ENCODE measurements at places on chromosomes 13 and 19.

- DNase-seq: no peak
Observed at GRCh38 chr13:50359779-50360178, 344.5 kb downstream of the KCNRG start.

GRCh38 chr19:51572908-51573307 is 1.8 kb downstream of the ZNF175 start:
- no peak for DNase-seq

DNA sequence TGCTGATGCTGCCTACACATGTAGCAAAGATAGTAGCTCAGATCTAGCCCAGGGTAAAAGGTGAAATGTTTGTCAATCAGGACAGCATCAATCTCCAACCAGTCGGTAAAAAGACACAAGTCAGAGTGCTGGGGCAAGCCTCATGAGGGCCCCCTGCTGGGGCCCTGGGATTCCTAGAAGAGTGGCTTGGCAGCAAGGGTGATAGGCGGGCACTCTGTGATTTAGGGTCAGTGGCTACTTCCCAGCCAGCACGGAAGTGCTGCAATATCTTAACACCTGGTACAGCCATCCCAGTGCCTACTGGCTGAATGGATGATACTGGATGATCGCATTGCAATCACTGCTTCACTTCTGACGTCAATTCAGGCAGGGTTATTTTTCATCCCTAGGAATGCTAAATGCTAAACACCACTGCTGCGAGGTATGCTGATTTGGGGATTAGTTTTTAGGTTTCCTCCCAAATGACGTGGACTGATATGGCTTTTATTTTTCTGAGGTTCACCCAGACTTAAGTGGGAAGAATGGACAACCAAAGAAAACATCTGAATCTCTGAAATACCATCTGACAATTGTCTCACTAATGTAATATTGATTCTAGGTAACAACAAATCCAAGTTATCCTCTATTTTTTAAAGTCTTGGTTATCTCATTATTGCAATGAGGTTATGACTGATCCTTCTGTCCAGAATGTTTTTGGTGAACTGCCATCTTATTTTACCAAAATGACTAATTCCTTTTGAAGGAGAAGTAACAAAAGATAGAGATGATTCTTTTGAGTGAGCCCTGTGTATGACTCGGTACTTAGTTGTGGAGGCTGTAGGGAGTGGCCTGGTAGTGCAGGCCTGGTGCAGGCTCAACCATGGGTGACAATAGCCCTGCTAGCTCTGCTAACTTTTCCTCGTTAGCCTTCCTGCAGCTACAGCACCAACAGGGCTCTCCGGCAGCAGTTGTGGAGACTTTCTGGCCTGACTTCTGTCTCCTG is 432.5 kb downstream of the FGF9 start:
- no peak for DNase-seq

DNA sequence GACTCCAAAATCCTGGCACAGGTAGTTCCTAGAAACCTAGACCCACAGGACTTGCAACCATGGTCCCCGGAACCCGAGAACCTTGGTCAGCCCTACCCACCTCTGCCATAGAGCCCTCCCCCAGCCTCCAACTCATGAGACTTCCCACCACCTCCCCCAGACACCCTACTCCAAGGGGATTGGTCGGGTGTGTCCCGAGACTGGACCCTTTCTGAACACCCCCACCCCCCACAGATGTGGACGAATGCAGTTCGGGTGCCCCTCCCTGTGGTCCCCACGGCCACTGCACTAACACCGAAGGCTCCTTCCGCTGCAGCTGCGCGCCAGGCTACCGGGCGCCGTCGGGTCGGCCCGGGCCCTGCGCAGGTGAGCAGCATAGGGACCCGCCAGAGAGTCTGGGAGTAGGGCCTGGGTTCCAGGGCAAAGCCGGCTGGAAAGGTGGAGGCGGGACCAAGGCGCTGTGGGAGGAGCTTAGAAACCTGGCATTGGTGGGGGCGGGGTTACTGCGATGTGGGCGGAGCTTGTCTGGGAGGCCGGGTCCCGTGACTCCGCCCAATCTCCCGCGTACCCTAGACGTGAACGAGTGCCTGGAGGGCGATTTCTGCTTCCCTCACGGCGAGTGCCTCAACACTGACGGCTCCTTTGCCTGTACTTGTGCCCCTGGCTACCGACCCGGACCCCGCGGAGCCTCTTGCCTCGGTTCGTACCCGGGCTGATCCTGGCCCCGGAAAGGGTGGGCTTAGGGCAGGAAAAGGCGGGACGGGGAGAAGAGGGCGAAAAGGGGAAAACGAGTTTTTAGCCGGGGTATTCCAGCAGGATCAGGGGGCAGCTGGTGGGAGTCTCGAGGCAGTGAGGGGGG is 11.9 kb downstream of the LTBP4 start:
- DNase-seq: peak; percentile 73

GRCh38 chr19:51107406-51108065 is 673 bp downstream of the CTU1 start:
- DNase-seq: no peak

- DNase-seq: no peak
Observed at GRCh38 chr19:13610039-13610691, 103.9 kb upstream of the CACNA1A start.

DNA sequence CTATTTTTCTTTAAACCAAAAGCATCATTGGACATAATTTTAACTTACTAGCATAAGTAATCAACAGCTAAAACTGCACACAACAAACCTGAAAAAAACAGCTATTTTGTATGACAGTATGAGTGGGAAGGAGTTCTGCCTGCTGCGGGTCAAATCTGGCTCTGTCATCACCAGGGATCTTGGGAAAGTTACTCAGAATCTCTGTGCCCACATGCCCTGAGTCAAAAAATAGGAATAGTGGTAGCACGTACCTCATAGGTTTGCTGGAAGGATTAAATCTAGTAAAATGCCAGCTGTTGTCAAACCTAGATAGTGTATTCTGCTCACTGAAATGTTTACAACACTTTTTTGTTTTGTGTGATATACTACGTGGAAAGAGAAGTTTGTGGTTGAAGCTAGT is 1.1 kb downstream of the CLN5 start:
- no peak for DNase-seq

GRCh38 chr19:45613926-45614725 is 12.1 kb upstream of the GPR4 start:
- DNase-seq: peak; percentile 19

DNA sequence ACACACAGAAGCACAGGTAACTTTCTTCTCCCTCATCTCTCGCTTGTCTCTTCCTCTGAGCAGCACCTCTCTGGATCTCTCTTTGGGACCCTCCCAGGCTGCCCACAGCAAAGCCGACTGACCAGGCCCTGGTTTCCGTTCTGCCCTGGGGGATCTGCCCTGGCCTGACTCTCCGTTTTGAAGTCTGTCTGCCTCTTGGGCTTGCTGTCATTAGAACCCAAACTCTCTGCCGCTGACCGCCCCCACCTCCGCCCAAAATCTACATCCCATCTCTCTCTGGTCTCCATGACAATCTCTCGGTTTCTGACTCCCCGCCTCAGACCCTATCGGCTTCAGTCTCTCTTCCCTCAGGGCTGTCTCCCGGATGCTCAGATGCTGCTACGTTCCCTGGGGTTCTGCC is 6.9 kb downstream of the KCNC3 start:
- no peak for DNase-seq

- DNase-seq: no peak
Observed at GRCh38 chr13:23365652-23366051, 67.8 kb downstream of the SACS start.

GRCh38 chr19:47243776-47244547 is 12.4 kb upstream of the CCDC9 start:
- DNase-seq: peak; percentile 92

DNA sequence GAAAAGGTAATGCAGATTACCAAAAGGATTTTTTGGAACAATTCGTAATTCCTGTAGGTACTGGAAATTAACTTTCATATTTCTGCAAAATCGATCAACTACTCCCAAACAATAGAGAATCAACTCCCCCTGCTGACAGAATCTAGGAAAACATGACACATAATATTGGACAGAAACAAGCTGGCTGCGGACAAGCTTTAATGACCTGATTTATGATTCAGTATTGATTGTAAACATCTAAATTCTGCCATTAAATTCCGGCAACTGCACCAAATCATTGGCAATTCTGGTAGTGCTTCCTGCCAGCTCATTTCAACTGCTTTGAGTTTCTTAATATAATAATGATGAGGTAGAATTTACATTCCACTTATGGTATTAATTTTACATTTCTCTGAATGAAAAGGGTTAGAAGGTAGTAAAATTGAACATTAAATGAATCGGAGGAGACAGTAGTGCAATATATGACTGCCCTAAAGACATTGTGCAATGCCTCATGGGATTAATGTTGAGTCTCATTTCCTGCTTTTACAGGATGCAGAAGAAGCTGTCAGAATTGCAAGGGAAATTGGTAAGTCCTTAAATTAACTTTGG is 146.5 kb downstream of the PCCA start:
- peak; percentile 19 for DNase-seq

DNA sequence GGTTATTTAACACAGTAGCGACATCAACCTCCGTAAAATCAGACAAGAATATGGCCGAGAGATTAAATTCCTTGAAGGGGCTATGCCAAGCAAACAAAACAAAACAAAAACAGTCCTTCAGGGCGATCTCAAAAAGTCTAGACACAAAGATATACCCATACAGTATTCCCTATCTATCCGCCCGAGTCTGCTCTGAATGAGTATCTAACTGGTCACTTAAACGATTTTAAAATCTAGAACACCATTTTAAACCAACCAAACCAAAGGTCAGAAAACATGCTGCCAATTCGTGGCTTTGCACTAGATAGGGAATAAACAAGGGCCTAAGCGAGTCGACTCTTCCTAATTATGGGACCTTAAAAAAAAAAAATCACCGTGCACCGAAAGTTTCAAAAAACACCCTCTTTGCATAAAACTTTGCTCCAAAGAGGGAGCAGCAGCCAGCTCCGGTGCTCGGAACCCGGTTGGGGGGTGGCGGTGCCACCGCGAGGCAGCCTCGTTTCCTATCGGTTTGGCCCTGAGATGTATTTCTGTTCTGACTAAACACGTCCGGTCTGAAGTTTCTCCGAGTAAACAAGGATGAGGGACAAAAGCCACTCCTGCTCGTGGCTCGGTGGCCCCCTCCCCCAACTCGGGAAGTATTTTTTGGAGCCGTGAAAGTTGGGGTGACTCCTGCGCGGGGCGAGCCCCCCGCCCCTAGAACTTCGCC is 1.8 kb downstream of the HMGB1 start:
- DNase-seq: peak; percentile 84

GRCh38 chr19:54325194-54325621 is 12.2 kb upstream of the LILRA5 start:
- peak; percentile 63 for DNase-seq

DNA sequence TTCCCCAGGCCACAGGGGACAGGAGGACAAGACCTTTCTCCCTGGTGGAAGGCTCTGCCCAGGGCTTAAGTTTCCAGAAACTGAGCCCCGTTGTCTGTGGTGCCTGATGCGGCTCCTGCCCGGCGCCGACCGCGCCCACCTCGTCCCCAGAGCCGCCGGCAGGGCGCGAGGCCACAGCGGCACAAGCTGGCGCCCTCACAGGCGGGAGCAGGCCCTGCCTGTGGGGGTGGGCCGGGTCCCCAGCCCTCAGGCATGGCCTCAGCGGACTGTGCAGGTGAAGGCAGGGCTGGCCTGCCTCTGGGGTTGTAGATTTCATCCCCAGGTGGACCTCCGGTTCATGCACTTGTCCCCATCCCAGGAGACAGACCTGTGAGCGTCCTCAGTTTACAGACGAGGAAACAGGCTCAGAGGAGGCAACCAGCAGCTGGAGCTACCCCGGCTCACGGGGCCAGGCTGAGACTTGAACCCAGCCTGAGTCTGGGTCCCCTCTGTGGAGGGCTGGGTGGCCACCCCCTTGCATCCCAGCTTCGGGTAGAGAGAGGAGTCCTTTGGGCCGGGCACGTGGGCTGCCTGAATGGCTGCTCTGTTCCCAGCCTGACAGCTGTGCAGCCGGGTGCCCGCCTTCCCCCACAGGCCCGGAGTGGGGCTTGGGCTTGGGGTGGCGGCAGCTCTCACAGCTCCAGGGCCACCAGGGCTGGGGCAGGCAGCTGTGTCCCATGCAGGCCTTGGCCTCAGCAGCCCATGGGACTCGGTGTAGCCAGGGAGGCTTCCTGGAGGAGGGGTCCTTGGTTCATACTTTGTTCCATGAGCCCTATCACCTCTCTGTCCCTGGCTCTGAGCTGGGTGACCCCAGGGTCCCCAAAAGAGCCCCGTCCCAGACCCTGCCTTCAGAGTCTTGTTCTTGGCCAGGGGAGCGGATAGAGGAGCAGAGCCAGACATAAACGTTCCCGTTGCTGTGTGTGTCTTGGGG is 26.8 kb downstream of the PIAS4 start:
- no peak for DNase-seq

DNA sequence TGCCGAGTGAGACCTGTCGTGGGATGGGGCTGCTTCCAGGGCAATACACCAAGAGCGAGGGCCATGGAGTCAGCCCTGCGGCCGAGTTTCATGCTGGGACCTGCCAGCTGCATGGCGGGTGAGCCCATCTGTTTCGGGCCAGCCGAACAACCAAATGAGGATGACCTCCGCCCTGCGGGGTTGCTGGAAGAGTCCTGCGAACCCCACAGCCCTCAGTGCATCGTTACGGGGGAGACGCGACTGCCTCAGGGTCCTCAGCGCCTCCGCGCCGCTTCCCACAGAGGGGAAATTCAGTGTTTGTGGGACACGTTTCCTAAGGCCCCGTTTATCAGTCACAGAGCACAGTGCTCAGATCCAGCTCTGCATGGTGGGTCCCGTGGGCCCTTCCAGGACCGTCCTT is 22.0 kb downstream of the SLC15A1 start:
- no peak for DNase-seq

- DNase-seq: no peak
Observed at GRCh38 chr13:97068151-97068550, 73.9 kb upstream of the OXGR1 start.

GRCh38 chr19:1606138-1606651 is 933 bp upstream of the UQCR11 start:
- no peak for DNase-seq

DNA sequence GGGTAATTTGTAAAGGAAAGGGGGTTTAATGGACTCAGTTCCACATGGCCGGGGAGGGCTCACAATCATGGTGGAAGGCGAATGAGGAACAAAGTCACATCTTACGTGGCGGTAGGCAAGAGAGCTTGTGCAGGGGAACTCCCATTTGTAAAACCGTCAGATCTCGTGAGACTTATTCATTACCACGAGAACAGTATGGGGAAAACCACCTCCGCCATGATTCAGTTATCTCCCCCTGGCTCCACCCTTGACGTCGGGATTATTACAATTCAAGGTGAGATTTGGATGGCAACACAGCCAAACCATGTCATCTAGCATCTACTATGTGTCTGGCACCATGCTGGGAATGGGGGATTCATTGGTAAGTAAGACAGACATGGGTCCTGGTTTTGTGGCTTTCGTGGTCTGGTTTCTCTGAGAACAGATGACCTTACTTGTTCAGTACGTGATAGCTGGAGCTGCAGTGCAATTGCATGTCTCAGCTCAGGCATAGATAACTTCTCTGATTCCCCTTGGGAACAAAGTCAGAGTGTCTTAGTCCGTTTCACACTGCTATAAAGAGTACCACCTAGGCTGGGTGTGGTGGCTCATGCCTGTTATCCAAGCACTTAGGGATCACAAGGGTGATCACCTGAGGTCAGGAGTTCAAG is 8.3 kb downstream of the ZNF554 start:
- DNase-seq: no peak

- DNase-seq: peak; percentile 81
Observed at GRCh38 chr13:112968910-112969691, at the start of gene MCF2L. TSS of gene MCF2L (plus strand) at chr13:112969214. CDS start at chr13:112969380, 166 bp downstream.

Measured in CD4-positive, alpha-beta T cell treated with Interleukin-6 for 4 hours (primary cell).